ENCODE measurements at places on chromosomes 13 and 19.

DNA sequence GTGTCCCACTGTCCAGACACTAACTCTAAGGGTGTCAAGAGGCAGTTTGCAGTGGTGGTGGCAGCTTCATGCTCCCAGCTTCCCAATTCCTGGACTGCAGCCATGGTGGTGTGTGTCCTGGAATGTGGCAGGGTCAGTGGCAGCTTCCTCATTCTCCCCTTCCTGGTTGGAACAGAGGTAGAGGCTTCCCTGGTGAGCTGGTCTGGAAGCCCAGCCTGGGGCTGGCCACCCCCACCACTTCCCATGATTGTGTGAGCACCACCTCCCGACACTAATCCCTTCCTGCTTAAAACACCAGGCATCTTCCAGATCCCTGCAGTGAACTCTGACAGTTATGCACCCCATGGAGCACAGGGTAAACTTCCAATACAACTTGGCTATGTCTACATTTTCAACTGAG is 134.9 kb downstream of the RAP2A start:
- no peak for DNase-seq

DNA sequence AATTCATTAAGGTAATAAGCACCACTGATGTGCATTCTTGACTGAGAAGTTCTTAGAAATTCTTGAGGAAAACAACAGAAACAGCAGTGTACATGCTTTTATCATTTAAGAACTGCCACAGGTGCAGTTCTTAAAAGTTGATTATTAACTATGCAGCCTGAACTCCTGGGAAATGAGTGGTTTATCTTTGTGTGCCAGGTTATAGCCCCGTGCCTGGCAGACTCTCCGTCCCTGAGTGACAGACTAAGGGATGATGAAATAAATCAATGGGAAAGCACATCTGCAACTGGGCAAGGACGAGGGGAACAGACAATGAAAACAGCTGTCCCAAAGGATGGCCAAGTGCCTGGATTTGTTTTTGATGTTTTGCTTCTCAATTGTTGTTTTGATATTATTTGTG is 84.4 kb upstream of the SPATA13 start:
- DNase-seq = no peak

DNA sequence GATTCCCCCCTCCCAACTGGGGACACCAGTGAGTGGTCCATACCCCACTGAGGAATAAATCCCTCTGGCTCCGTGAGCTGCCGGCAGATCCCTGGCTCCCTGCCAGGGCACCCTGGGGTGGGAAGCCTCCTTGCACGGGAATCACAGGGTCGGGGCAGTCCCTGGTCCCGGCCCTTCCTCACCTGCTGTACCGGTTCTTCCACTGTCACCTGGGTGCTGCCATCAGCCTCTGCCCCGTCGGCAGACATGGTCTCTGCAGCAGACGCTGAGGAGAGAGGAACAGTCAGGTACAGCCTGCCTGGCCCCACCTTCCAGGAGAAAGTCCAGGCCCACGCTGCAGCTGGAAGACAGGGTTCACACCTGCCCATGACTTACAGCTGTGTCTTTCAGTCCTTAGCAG is 6.3 kb downstream of the PLIN3 start:
- no peak for DNase-seq

DNA sequence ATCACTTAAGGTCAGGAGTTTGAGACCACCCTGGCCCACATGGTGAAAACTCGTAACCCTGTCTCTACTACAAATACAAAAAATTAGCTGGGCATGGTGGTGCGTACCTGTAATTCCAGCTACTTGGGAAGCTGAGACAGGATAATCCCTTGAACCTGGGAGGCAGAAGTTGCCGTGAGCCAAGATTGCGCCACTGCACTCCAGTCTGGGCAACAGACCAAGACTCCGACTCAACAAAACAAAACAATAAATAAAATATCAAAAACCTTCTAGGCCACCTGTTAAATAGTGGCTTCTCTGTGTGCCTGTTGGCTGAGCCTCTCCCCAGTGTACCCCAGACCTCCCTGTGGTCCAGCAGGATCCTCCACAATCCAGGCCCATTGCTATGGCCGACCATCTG is 3.3 kb upstream of the PSMD8 start:
- DNase-seq = no peak

- no peak for DNase-seq
Measured at GRCh38 chr13:113245849-113246796, 36.7 kb downstream of the CUL4A start.

- DNase-seq = peak; percentile 29
Measured at GRCh38 chr13:41268764-41269163, 5.4 kb upstream of the MTRF1 start.

- no peak for DNase-seq
Measured at GRCh38 chr13:58989556-58989955, 1174.2 kb downstream of the DIAPH3 start.

- DNase-seq = peak; percentile 89
Measured at GRCh38 chr19:9075064-9075949, 11.6 kb upstream of the OR1M1 start.

DNA sequence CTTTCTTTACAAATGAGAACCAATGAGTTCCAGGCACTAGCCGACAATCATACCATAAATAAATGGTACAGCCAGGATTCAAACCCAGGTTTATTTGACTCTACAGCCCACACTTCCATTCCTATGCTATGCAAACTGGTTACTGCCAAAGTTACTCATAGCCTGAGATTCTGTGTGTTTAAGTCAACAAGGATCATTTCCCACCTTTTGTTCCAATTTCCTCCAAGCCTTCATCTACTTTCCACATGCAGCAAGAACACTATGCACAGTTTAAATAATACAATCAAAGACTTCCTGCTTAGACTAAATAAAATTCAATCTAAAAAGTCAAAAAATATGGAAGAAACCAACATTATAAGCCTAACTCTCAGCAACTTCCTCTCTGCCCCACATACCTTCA is 59.2 kb upstream of the KLF12 start:
- no peak for DNase-seq

GRCh38 chr19:24166055-24166454 is 79.1 kb downstream of the ZNF254 start:
- peak; percentile 34 for DNase-seq

- DNase-seq = no peak
Measured at GRCh38 chr13:31923134-31923763, 108.3 kb upstream of the FRY start.

- DNase-seq = no peak
Measured at GRCh38 chr13:66139250-66139649, 1090.9 kb downstream of the PCDH9 start.

Measured in amniotic epithelial cell (primary cell).